K562 (cell line): ENCODE measurements at places on chromosomes 2 and 18.

GRCh38 chr18:75896865-75897264 is 469.4 kb upstream of the SMIM21 start:
- DNase-seq, result no peak

GRCh38 chr2:239954166-239955086 is 70.7 kb downstream of the NDUFA10 start:
- DNase-seq, result no peak

GRCh38 chr2:88596141-88596830 is 31.0 kb downstream of the EIF2AK3 start:
- DNase-seq, result no peak

GRCh38 chr2:237154082-237154638 is 68.5 kb downstream of the COPS8 start:
- DNase-seq, result peak; percentile 13

DNA sequence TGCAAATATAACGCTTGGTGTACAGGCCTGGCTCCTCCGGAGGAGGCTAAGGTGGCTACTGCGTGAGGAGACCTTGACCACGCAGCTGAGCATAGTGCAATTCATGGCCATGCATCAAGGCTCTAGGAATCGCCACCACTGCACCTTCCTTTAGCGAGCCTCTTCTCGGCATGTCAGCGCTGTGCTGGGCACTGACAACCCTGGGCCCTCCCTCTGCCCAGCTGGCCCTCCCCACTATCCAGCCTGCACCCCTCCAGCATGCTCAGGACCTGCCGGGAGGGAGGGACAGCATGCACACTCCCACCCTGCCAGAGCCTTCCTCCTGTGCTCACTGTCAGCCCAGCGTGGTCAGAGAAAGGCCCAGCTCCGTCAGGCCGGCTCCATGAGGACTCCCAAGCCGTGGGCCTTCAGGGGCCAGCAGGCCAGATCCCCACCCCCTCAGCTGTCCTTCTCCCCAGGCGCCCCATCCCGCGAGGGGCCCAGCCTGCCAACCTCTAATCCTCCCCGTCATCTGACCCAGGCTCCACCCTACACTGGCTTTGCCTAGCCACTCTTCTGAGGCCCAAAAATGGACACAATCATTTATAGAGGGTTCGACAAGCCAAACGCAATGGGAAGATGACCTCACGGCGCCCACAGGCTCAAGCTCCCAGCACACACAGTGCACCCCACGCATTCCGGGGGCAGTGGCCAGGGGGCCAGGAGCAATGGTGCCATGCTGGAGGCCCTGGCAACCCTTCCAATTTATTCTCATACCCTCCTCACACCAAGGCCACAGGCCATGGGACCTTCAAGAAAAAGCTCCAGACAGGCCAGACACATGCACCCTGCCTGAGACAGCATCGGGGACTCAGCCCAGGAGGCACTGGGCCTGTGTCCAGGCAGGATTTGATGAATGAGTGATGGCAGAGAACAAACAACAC is 3.5 kb downstream of the BIN1 start:
- no peak for DNase-seq

DNA sequence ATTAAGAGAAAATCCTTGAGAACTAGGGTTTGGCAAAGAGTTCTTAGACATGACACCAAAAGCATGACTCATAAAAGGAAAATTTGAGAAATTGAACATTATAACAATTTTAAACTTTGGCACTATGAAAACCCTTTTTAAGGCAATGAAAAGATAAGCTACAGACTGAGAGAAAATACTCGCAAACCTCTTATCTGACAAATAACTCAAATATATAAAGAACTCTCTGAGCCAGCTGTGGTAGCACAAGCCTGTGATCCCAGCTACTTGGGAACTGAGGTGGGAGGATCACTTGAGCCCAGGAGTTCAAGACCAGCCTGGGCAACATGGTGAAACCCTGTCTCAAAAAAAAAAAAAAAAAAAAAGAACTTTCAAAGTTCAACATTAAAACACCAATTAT is 70.5 kb downstream of the FAM168B start:
- DNase-seq, result no peak
